ENCODE measurements at places on chromosomes 16 and 17. TPM values are rescaled to one million over a fixed set of nuclear protein-coding genes. Genes with fewer than 3 reads are reported as not detected.

DNA sequence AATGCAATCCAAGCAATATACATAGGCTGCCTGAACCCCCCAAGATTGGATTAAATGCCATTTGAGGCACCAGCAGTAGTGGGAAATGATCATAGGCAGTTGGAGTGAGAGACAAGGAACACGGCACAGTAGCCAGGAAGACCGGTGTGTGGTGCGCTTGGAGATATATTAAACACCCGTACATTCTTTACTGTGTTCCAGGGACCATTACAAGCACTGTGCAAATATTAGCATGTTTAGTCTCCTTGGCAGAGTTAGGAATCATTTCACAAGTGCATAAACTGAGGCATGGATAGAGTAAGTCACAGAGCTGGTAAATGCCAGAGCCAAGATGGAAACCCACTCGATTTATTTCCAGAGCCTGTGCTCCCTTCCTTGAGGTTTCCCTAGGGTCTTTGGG lies 31.1 kb upstream of the TNRC6A start:
- DNase-seq = no peak

DNA sequence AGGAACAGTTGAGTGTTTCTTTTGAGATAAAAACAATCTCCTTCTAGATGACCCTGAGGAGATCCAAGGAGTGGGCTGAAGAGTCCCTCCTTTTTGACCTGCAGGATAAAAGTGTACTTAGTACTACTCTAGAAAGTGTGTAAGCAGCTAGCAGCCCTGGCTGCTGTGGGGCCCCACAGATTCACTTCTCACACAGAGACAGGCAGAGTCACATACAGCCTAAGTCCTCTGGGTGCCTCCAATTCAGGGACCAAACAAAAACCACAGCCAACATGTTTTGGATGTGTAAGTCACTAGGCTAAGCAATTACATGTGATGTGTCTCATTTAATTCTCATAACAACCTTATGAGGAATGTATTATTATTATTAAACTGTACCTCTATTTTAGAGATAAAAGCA lies 97.1 kb downstream of the TMEM100 start:
- no peak for DNase-seq

- no peak for DNase-seq
Observed at GRCh38 chr17:51427323-51427811, 167.0 kb downstream of the UTP18 start.

DNA sequence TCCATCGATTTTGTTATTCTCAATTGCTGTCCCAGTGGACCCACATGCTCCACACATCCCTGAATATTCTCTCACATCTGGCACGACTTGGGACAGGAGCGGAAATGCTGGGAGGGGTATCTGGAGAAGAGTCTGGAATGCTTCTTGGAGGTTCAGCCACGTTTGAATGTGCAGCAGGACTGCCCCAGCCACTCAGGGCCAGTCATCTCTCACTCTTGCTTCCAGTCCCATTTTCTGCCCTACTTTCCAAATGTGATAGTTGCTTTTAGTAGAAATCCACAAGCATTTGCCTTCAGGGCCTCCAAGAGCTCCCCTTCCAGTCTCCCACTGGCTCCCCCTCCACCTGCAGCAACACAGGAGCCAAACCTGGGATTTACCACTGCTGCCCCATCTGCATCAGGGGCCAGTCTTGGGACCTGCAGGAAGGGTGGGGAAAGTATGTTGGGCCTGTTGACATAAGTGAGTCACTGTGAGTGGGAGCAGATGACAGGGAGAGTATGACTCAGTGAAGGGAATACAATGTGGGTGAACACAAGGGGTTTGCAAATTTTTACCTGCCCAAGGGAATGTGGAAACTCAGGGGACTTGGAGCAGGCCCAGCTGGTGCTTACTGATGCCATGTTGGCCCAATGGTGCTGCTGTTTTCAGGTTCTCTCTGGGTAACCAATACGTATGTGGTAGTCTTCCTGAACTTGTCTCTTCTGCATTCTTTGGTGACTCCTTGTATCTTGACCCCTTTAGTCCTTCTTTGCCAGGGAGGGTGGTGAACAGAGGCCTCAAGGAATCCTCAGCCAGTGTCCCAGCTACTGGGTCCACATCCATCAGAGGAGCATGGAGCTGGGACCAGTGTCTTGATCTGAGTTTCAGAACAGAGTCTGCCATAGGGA lies 78.8 kb upstream of the CRHR1 start:
- DNase-seq = no peak

DNA sequence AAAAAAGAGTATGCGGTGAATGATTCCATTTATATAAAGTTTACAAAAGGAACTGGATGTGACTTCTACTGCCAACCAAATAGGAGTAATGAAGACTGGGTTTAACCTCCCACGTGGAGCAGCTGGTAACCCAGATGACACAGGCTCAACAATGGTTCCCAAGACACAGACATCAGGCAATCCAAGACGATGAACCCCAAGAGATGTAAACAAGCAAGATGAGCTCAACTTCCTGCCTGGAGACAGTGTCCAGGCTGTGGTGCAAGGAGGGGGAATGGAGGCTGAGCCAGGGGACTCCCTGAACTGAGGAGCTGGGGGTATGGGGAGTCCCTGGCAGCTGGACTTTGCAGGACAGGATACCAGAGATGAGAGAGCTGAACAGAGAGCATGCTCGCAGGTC lies 104.7 kb downstream of the LITAF start:
- no peak for DNase-seq

GRCh38 chr17:11682646-11683045 lies 84.4 kb downstream of the DNAH9 start:
- DNase-seq = no peak

DNA sequence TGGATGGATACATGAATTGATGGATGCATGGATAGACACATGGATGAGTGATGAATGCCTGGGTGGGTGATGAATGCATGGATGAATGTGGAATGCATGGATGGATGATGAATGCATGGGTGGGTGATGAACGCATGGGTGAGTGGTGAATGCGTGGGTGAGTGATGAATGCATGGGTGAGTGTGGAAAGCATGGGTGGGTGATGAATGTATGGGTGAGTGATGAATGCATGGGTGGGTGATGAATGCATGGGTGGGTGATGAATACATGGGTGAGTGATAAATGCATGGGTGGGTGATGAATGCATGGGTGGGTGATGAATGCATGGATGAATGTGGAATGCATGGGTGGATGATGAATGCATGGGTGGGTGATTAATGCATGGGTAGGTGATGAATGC lies 83.9 kb upstream of the HSBP1 start:
- DNase-seq = no peak

DNA sequence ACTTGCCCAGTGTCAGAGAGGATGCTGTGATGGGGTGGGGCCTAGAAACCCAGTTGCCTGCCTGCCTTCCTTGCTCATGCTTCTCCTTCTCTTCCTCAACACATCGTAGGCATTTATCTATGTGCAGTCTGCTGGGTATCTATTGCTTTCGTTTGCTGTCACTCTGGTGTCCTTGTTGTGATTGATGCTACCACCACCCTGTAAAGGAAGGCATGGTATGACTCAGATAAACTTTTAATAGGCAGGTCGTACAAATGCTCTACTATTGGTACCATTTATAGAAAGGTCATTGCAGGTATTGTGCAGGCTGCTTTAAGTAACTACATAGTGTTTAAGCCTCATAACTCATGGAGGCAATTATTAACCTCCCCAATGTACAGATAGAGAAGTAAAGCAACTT lies 368.9 kb downstream of the UTP18 start:
- DNase-seq = no peak

DNA sequence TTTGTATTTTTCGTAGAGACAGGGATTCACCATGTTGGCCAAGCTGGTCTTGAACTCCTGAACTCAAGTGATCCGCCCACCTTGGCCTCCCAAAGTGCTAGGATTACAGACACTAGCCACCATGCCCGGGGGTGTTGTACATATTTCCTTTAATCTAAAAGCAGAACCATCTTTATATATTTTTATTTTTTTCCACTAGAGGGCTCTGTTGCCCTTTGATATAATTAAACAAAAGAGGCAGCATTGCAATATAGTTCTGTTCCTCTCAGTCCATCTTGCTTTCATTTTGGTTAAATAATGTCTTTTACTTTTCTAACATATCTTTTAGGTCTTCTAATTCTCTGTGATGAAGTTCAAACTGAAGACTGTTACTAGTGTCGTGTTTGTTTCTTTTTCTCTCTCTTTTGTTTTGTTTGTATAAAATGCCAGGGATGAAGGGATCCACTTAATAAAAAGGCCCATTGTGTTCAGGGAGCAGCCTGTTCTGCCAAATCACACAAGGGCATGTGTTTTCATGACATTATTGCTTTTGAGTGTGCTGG lies 23.4 kb downstream of the WWOX start:
- DNase-seq = no peak

DNA sequence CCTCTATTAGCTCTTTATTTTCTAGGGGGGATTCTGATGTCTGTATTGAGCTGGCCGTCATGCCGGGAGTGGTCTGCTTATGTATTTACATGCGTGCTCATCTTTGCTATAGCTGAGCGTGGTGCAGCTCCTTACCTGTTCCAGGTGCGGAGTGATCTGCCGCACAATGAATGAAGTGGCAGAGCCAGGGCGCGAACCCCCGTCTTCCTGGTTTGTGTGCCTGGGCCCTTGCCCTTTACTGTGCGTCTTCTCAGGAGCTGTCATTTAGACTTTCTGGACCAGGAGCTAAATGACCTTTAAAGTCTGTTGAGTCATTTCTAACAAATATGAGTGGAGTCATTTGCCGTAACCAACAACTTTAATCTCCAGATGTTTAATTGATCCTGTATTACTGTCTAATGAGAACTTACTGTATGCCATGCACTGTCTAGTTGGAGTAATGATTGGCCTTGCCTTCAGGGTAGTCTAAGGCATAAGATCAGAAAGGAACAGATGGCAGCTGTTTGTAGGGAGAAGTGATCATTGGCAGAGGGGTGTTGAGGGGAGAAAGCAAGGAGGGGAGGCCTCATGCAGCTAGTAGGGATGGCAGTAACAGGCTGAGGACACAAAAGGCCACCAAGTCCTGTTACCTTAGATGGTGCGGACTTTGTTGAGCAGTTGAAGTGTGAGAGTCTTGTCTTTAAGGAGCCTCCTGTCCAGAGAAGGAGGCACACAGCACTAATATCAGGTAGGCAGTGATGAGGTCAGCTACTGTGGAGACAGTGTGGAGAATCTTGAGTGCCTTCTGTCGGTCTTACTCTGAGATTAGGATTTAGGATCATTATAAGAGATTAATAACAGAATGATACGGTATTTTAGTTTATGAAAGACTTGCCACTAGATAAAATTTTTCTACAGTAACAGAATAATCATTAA lies 53.9 kb downstream of the USP10 start:
- no peak for DNase-seq

GRCh38 chr17:18997650-18998196 lies 6.8 kb downstream of the FAM83G start:
- no peak for DNase-seq

GRCh38 chr16:88856122-88856827 lies 472 bp downstream of the GALNS start:
- DNase-seq = no peak

- no peak for DNase-seq
Observed at GRCh38 chr17:40191237-40192208, 14.3 kb downstream of the RAPGEFL1 start.

DNA sequence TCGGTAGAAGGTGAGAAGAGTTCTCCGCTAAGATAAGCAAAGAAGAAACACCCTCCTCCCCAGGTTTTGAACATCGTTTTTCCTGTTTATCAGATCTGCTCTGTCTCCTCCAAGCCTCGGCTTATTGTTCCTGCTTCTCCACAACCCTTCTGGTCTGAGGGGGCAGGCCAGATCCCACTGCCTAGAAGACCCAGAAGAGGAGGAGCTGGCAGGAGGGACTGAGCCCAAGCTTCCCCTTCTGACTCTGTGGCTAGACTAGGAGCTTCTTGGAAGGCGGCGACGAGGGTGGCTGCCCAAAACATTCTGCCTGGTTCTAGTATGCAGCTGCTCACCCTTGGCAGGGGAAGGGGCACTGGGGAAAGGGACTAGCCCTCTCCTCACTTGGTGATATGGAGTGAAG lies 5.2 kb upstream of the HOXB5 start:
- DNase-seq = no peak

GRCh38 chr17:17122781-17123483 lies 80.7 kb downstream of the MPRIP start:
- no peak for DNase-seq

DNA sequence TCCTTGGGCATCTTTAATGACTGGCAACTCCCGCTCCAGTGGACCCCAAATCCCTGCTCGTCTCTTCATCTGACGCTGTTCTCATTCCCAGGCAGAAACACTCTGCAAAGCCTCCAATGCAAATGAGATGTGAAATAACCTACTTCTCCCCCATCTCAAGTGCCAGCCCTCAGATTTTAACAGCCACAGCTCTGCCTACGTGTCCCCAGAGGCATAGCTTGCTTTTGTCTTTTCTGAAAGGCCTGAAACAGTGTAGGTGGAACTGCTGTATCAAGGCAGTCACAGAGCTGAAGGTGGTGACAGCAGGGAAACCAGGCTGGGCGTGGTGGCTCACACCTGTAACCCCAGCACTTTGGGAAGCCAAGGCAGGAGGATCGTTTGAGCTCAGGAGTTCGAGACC lies 14.7 kb downstream of the RPH3AL start:
- DNase-seq = no peak

GRCh38 chr17:21201298-21201595 lies 12.7 kb downstream of the TMEM11 start:
- no peak for DNase-seq

- no peak for DNase-seq
Observed at GRCh38 chr16:66580605-66581209, 1.4 kb downstream of the CMTM2 start.

DNA sequence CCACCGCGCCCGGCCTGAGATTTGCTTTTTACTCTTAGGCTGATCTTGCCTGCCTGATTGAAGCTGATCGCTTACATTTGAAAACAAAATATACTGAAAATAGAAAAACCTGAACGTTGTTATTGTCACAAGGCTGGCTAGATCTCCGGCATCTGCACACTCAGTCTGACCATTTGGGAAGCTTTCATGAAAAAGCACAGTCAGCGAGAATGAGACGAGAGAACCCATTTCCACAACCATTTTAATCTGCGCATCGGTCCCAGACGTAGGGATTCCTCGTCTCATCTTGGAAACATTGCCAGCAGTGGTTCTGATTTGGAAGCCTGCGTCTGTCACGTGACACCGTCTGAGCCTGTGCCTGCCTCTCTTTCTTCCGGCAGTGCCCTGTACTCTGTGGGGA lies 20.9 kb downstream of the SPG7 start:
- DNase-seq = no peak

GRCh38 chr17:78963378-78963777 lies 16.3 kb downstream of the LGALS3BP start:
- DNase-seq = no peak

- no peak for DNase-seq
Observed at GRCh38 chr16:4488499-4488967, 12.3 kb downstream of the HMOX2 start.

GAS7 gene
- total RNA-seq = 47.1 TPM

MPRIP gene
- total RNA-seq = 202 TPM

ABCC6 gene
- 0.49 TPM for total RNA-seq

PRM3 gene
- not detected for total RNA-seq

FAM171A2 gene
- 4.2 TPM for total RNA-seq

PRKCB gene
- total RNA-seq = 9.1 TPM

FOXF1 gene
- total RNA-seq = 26.0 TPM

AOC2 gene
- total RNA-seq = 2.2 TPM

KRT23 gene
- 0.98 TPM for total RNA-seq

NUBP2 gene
- total RNA-seq = 40.8 TPM

EVPLL gene
- 16.7 TPM for total RNA-seq

SAT2 gene
- total RNA-seq = 69.7 TPM
